Uterus (tissue), 4 donors: ENCODE measurements at places on chromosomes 5 and 9. TPM values are rescaled to one million over a fixed set of nuclear protein-coding genes. Genes with fewer than 3 reads are reported as not detected.
A peak's percentile ranks its signal among the peaks of the same experiment; 100 is the strongest.

The TMEM161B gene
- total RNA-seq, result 53.4 TPM

The C5 gene
- 8.9 TPM for total RNA-seq

The PNPLA7 gene
- 4.7 TPM for total RNA-seq

The TNIP1 gene
- total RNA-seq, result 35.6 TPM

The POLE3 gene
- total RNA-seq, result 46.4 TPM

The PCSK1 gene
- total RNA-seq, result 0.88 TPM

DNA sequence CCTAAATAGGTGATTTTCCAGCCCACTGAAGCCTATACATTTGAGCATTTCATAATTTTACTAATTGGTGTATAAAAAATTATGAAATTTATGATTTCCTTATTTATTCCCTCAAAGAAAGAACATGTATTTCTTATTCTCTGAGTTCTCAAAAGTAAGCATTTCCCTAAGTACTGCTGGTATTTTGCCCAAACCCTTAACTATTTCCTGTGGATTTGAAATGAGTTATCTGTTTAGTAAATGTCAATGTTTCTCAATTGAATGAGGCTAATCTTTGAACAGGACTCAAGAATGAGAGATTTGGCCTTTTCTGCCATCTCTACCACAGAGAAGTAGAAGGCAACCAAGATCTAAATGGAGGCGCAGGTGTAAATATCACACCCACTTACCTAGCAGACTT, 751.7 kb downstream of the TLE1 start:
- no peak overlapping the region for H3K4me3 ChIP-seq
- no peak for DNase-seq
- no peaks in the 10 kb centered on the region for H3K27me3 ChIP-seq
- H3K27ac ChIP-seq, result peak overlapping the region; percentile 39
- H3K4me1 ChIP-seq, result peaks cover 6% of the 10 kb centered on the region
- H3K36me3 ChIP-seq, result no peaks in the 10 kb centered on the region

- no peaks in the 10 kb centered on the region for H3K4me1 ChIP-seq
- H3K27ac ChIP-seq, result no peak overlapping the region
- DNase-seq, result no peak
- no peak overlapping the region for H3K4me3 ChIP-seq
- H3K27me3 ChIP-seq, result no peaks in the 10 kb centered on the region
Measured at GRCh38 chr5:42749020-42749419, 7.6 kb upstream of the CCDC152 start.

DNA sequence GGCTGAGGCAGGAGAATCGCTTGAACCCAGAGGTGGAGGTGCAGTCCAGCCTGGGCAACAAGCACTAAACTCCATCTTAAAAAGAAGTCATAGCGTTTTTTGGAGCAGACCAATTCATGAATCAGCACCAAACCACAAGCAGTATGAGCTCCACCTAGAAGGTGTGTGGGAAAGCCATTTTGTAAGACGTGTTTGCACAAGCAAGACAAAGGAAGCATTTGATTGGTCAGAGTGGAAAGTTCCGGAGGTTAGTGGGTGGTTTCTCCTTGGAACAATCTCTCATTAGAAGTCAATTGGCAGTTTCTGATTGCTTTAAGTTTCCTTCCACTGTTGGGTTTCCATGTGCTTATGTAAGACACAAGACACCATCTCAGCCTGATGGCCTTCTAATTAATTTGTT, 5.0 kb downstream of the SRD5A1 start:
- no peaks in the 10 kb centered on the region for H3K27me3 ChIP-seq
- no peaks in the 10 kb centered on the region for H3K4me1 ChIP-seq
- no peak overlapping the region for H3K4me3 ChIP-seq
- H3K36me3 ChIP-seq, result no peaks in the 10 kb centered on the region
- no peak overlapping the region for H3K27ac ChIP-seq
- no peak for DNase-seq

DNA sequence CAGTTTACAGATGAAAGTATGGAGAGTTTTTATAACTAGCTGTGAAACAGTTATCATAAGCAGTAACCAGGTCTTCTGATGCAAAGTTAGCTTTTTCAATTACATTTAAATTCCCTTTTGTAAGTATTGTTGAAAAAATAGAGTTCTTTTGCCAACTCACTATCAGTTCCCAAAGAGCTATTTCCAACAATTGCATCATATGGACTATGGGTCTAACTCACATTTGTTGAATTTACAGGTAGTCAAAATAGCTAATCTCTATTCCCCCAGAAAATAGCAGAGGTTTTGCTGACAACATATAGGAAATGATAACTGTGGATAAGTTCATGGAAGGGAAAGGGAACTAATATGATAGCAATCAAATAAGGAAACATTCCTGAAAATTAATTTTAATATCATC, 1.4 kb downstream of the SPINK1 start:
- H3K36me3 ChIP-seq, result no peaks in the 10 kb centered on the region
- no peaks in the 10 kb centered on the region for H3K4me1 ChIP-seq
- H3K4me3 ChIP-seq, result no peak overlapping the region
- DNase-seq, result no peak

- DNase-seq, result no peak
- no peak overlapping the region for H3K4me3 ChIP-seq
- H3K4me1 ChIP-seq, result no peaks in the 10 kb centered on the region
- no peaks in the 10 kb centered on the region for H3K36me3 ChIP-seq
- no peak overlapping the region for H3K27ac ChIP-seq
- no peaks in the 10 kb centered on the region for H3K27me3 ChIP-seq
Measured at GRCh38 chr5:74079971-74080556, 454.1 kb downstream of the ARHGEF28 start.

- no peak for DNase-seq
- no peaks in the 10 kb centered on the region for H3K36me3 ChIP-seq
- H3K4me3 ChIP-seq, result no peak overlapping the region
- H3K4me1 ChIP-seq, result no peaks in the 10 kb centered on the region
Measured at GRCh38 chr5:147045290-147045689, 166.7 kb upstream of the PPP2R2B start.

- no peak overlapping the region for H3K27ac ChIP-seq
- H3K36me3 ChIP-seq, result no peaks in the 10 kb centered on the region
- no peak for DNase-seq
- no peaks in the 10 kb centered on the region for H3K27me3 ChIP-seq
Measured at GRCh38 chr5:96492459-96493047, 59.5 kb upstream of the PCSK1 start.

DNA sequence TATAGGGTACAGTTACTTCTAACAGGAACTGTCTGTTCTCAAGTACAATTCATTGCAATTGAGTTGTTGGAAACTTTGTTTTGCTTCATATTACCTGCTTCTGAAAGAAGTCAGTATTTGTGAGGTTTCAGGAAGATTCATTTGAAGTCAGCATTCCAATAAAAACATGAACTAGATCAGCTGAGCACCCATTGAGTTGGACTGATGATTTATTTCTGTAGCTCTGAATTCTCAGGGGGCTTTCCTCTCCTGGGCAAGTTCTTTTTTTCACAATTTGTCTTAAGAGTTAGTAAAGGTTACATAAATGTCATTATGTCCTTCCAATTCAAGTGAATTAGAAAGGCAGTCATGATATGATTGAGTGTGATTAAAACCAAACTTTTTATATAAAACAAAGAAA, 16.2 kb upstream of the KIF2A start:
- DNase-seq, result no peak
- H3K27me3 ChIP-seq, result no peaks in the 10 kb centered on the region
- H3K27ac ChIP-seq, result no peak overlapping the region
- no peaks in the 10 kb centered on the region for H3K4me1 ChIP-seq
- no peaks in the 10 kb centered on the region for H3K36me3 ChIP-seq

GRCh38 chr5:76292620-76293322, 110.3 kb upstream of the IQGAP2 start:
- H3K27ac ChIP-seq, result no peak overlapping the region
- H3K4me3 ChIP-seq, result no peak overlapping the region
- DNase-seq, result no peak
- no peaks in the 10 kb centered on the region for H3K4me1 ChIP-seq
- H3K36me3 ChIP-seq, result no peaks in the 10 kb centered on the region

- H3K27me3 ChIP-seq, result no peaks in the 10 kb centered on the region
- H3K27ac ChIP-seq, result no peak overlapping the region
- H3K4me3 ChIP-seq, result no peak overlapping the region
- DNase-seq, result no peak
- no peaks in the 10 kb centered on the region for H3K4me1 ChIP-seq
- no peaks in the 10 kb centered on the region for H3K36me3 ChIP-seq
Measured at GRCh38 chr9:109974143-109974917, 194.3 kb downstream of the PALM2AKAP2 start.
